Esophagus squamous epithelium (tissue), 5 donors: ENCODE measurements at places on chromosomes 4 and X. TPM values are rescaled to one million over a fixed set of nuclear protein-coding genes. Genes with fewer than 3 reads are reported as not detected.

MAGEC3 gene
- not detected for total RNA-seq

GRCh38 chr4:120059036-120059435, 7.6 kb downstream of the MAD2L1 start:
- peaks cover 8% of the 10 kb centered on the region for H3K36me3 ChIP-seq
- no peaks in the 10 kb centered on the region for H3K4me1 ChIP-seq
- H3K27me3 ChIP-seq: no peaks in the 10 kb centered on the region
- DNase-seq: no peak
- no peak overlapping the region for H3K4me3 ChIP-seq
- H3K27ac ChIP-seq: no peak overlapping the region

- H3K4me3 ChIP-seq: no peak overlapping the region
- H3K27ac ChIP-seq: no peak overlapping the region
- H3K27me3 ChIP-seq: no peaks in the 10 kb centered on the region
- H3K4me1 ChIP-seq: no peaks in the 10 kb centered on the region
- no peaks in the 10 kb centered on the region for H3K36me3 ChIP-seq
Observed at GRCh38 chrX:20672476-20672875, 405.8 kb upstream of the RPS6KA3 start.

- DNase-seq: no peak
- no peaks in the 10 kb centered on the region for H3K27me3 ChIP-seq
- H3K27ac ChIP-seq: no peak overlapping the region
- no peaks in the 10 kb centered on the region for H3K4me1 ChIP-seq
- H3K4me3 ChIP-seq: no peak overlapping the region
- H3K36me3 ChIP-seq: no peaks in the 10 kb centered on the region
Observed at GRCh38 chr4:83387012-83387411, 52.4 kb upstream of the HPSE start.

GAGE12F gene
- total RNA-seq: not detected

EOLA2 gene
- total RNA-seq: 18.2 TPM

- H3K4me1 ChIP-seq: no peaks in the 10 kb centered on the region
- H3K27me3 ChIP-seq: no peaks in the 10 kb centered on the region
- H3K27ac ChIP-seq: no peak overlapping the region
- no peak overlapping the region for H3K4me3 ChIP-seq
- DNase-seq: no peak
Observed at GRCh38 chr4:30832639-30833038, 112.5 kb downstream of the PCDH7 start.

DNA sequence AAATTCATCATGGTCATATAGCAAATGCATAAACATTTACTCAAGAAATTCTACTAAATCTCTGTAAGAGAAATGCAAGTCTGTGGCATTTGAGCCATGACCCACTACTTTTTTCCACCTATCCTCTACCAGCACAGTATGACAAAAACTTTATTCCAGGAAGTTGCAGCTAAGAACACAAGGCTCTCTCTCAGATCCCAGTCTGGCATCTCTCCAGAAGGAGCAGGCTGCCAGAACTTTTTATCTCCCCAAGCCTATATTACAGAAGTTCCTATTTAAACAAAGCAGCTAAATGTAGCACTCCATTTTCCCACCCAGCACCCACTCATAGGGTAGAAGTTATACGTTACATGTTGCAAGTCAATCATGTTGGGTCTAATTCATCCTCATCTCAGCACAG, 49.3 kb upstream of the EPGN start:
- H3K27me3 ChIP-seq: no peaks in the 10 kb centered on the region
- H3K27ac ChIP-seq: no peak overlapping the region
- H3K4me3 ChIP-seq: no peak overlapping the region
- no peak for DNase-seq
